ENCODE measurements at places on chromosomes 12 and 14. TPM values are rescaled to one million over a fixed set of nuclear protein-coding genes. Genes with fewer than 3 reads are reported as not detected.

DNA sequence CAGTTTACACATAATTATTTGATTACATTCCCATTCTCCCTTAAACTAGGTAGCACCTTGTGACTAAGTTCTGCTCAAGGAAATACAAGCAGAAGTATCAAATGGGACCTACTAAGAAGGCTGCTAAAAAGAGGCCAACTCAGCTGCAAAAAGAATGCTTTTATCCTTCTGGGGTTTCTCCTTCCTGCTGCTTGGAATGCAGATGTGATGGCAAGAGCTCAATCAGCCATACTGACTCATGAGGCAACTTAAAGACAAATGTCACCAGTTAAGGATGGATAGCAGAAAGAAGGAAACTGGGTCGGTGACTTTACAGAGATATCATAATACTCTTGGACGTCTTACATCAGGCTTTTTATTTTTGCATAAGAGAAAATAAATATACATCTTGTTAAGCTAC, 38.0 kb upstream of the RAP1B start:
- DNase-seq, result no peak

DNA sequence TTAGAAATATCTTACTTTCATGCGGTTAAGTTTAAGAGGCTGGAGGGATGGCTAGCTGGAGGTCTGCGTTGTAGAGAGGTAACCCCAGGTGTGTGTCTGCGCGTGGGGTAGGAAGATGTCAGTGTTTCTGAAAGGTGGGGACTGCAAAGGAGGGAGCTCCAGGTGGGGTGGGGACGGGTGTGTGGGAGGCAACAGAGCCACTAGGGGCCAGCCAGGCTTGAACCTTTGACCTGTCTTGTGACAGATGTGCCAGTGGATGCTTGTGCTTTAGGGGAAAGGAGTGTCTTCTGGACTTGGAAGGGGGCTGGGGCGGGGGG, 841 bp downstream of the GLI1 start:
- DNase-seq, result no peak

DNA sequence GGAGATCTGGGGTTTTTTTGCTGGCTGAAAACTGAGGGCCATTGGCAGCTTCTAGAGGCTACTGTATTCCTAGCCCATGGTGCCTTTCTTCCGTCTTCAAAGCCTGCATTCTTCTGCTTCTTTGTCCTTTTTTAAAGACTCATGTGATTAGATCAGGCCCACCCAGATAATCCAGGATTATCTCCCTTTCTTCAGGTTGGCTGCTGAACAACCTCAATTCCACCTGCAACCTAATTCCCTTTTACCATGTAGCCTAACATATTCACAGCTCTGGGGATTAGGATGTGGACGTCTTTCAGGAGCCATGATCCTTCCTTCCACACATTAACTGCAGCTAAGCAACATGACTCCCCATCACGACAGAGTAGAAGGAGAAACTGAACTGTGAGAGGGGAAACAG, 985.5 kb downstream of the DIO2 start:
- DNase-seq, result no peak

DNA sequence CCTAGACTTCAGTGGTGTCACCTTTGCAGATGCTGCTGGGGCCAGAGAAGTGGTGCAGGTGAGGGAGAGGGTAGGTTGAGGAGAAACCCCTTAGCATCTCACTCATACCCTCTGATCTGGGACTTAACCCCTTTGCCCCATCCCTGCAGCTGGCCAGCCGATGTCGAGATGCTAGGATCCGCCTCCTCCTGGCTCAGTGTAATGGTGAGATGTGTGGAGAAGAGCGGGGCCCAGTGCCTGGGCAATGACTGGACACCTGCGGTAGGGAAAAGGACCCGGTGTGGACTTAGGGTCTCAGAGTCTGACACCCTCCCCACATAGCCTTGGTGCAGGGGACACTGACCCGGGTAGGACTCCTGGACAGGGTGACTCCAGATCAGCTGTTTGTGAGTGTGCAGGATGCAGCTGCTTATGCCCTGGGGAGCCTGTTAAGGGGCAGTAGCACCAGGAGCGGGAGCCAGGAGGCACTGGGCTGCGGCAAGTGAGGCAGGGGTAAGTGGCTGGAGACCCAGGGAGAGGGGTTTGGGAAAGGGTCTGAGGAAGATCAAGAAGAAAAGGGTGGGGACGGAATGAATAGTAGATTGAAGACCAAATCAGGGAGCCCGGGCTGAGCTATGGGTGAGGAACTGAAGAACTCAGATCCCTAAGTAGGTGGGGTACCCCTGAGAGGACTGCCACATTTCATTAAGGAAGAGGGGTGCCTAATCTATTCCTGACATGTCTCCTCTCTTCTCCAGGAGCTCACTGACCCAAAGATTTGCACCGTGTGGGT, 7.6 kb downstream of the B4GALNT1 start:
- DNase-seq, result no peak

DNA sequence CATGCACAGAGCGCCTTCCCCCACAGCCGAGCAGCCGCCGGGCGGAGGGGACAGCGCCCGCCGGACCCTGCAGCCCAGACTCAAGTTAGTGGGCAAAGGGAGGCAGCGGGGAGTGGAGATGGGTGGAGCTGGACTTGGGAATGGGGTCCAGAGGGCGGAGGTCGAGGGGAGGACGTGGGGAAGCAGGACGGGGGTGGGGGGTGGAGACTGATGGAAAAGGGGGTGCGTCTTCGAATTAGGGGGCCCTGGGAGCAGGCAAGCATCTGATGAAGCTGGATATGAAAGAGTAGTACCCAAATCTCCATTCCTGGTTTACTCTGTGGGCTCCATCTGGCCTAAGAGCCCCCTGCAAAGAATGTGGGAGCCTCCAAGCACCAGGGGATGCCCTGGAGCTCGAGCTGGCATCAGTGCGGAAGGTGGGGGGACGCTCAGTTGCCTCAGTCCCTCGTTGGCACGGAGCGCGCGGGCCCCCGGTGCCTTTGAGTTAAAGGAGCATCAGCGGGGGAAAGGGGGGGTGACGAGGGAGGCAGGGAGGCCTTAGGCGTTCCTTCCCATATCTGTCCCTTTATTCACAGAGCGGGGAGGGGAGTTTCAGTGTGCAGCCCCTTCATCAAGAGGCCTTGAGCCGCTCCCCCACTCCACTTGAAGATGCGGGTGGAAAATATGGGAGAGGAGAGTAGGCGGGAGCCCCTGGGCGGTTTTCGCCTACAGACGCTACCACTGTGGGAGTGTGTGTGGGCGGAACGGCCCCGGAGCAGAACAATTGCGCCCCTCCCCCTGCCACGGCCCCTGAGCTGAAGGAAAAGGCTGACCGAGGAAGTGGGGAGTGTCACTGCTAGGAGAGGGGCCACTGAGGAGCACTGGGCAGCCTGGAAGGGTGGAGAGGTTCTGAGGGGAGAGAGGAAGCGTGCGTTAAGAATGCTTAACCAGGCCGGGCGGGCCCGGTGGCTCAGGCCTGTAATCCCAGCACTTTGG, 644 bp downstream of the NAB2 start:
- DNase-seq, result peak; percentile 68

GRCh38 chr12:29574500-29574899, 77.0 kb upstream of the OVCH1 start:
- DNase-seq, result no peak

- DNase-seq, result no peak
Measured at GRCh38 chr14:29536886-29537511, 390.6 kb downstream of the PRKD1 start.

GRCh38 chr12:531951-532585, 72.3 kb downstream of the B4GALNT3 start:
- DNase-seq, result no peak

- DNase-seq, result no peak
Measured at GRCh38 chr14:40576880-40577478, 1029.7 kb upstream of the LRFN5 start.

- no peak for DNase-seq
Measured at GRCh38 chr12:103548622-103549601, 38.2 kb upstream of the STAB2 start.

DNA sequence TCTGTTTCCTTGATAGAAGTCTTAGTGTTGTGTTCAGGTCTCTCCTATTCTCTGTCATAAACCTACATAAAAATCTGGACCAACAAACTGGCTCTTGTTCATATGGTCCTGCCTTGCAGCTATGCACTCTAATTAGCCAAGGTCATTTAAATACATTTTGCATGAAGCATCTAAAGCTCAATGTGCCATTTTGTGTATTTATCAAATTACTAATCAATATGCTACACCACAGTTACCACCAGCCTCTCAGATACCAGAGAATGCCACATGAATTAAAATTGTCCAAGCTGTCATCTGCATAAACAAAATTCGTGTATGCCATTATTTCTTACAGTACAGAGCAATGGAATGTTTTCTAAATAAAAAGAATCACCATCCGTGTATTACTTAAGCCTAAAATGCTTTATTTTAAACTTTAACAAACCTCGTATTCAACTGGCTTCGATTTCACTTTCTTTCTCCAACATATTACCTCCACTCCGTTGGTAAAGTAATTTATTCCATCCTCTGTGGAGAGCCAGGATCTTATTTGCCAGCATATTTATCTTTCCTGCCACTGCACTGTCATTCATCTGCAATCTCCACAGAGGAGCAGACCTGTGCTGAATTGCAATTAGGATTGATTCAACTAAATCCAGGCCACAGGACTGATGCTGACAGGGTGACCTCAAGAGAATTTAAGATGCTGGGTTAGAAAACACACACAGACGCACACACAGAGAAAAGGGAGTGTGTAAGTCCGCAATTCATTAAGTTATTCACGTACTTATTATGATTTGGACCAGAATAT, 284.1 kb upstream of the FOXG1 start:
- DNase-seq, result no peak

DNA sequence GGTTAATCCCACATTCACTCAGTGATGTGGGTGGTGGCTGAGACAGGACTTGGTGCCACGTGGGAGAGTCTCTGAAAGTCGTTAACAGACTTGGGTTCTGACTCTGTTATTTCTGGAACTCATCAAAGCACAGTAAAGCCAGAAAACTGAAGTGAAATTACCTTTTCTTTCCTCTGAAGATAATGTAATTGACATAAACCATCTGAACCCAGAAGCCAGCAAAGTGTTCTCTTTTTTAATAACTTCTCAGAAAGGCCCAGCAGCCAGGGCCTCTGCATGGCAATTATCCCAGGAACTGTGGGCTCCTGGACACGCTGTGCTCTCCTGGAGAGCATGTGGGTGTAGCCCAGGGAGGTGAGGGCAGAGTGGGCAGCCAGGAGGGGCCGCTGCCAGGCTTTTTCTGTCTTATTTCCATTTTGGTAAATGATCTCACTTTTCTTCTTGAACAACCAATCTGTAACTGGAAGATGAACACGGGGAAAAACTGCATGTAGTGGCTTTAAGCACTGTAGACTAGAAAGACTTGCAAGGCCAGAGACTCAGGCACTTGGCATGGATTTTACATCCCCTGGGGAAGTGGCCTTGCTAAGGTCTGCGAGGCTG, 444.1 kb upstream of the TMEM132C start:
- DNase-seq, result no peak

GRCh38 chr12:25023808-25024207, 74.9 kb upstream of the BCAT1 start:
- DNase-seq, result no peak

DNA sequence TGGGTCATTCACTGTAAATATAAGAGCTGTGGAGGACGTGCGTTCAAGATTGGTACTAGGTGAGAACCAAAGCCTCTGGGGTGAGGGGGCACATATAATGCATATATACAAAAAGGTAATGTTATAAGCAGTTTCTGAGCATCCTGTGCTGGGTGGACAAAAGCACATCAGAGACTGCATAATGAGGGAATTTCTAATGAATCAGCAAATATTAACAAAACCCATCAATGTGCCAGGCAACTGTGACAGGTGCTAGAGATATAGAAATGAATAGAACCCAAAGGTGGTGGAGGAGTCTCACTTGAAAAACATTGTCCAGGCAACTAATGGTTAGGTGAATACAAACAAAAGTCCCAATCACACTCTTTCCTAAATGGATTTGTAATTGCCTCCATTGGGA, 74.7 kb downstream of the GPR65 start:
- DNase-seq, result no peak

DNA sequence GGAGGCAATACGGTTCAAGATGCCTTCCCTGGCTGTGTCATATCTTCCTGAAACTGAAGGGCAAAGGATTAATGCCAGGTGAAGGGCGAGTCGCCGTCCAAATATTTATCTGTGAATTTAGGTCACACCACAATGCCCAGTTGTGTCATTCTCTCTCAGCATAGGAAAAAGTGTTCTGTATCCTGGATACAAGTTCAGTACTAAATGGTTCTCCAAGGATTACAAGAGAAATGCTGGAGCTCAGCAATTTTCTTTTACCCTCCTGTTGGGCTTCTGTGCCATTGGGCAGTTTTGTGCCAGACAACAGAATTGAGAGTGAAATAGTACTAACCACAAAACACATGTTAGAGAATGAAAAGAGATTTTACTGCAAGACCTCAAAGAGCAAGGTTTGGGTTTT, 493.9 kb downstream of the EGLN3 start:
- no peak for DNase-seq

DNA sequence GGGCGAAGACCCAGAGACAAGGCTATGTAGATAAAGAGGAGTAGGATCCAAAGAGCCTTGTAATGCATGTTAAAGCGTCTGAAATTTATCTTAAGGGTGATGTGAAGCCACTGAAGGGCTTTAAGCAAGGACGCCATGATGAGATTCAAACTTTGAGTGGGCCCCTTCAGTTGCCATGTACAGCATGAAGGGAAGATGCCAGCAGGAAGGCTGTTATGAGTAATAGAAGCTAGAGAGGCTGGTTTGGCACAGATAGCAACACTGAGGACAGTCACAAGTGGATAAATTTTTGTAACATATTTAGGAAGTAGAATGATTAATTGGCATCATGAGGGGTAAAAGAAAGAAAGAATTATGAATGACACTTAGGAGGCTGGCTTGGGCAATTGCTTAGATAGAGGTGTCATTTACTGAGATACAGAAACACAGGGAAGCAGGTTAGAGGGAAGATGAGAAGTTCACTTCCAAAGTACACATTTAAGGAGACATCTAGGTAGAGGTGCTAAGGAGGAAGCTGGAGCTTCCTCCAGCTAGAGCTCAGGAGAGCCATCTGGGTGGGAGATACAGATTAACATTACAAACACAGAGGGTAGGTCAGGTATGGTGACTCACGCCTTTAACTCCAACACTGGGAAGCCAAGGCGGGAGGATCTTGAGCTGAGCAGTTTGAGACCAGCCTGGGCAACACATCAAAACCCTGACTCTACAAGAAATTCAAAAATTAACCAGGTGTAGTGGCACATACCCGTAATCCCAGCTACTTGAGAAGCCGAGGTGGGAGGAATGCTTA, 13.7 kb downstream of the ATG2B start:
- no peak for DNase-seq

DNA sequence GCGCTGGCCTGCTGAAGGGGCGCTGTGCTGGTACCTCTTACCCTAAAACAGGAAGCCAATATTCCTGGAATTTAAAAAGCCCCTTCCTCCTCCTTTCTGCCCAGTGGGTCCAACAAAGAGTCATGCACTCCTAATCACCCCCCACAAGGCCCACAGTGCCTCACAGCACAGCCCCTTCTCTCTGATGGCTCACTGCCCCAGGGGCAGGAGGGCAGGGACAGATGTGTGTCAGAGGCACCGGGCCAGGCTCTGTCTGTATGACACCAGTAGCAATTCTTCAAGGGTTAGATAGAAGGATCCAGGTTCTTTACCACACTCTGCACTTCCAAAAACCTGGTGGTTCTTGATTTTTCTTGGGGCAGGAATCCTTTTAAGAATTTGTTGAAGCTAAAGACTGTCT, 8.9 kb downstream of the MYH6 start:
- no peak for DNase-seq

- no peak for DNase-seq
Measured at GRCh38 chr14:61380984-61381383, 59.6 kb downstream of the PRKCH start.

- DNase-seq, result no peak
Measured at GRCh38 chr12:128928361-128928760, 75.1 kb downstream of the GLT1D1 start.

GALNT8 gene
- total RNA-seq, result 5.4 TPM

RIC8B gene
- total RNA-seq, result 23.6 TPM

RFLNA gene
- 6.4 TPM for total RNA-seq

KRT5 gene
- total RNA-seq, result not detected

PMCH gene
- total RNA-seq, result not detected

KRT77 gene
- not detected for total RNA-seq

GALC gene
- 12.3 TPM for total RNA-seq
